A549 treated with CORT108297 at 1 μM for 4 hours (cell line): ENCODE measurements at places on chromosomes 6 and 20. TPM values are rescaled to one million over a fixed set of nuclear protein-coding genes. Genes with fewer than 3 reads are reported as not detected.

Gene IL17A
- total RNA-seq = not detected in 5 replicates

Gene RPP21
- 62.2 to 73.8 TPM (median 71.8 TPM) in 5 replicates for total RNA-seq

Gene BPI
- not detected in 5 replicates for total RNA-seq

Gene METTL24
- not detected in 5 replicates for total RNA-seq
